ENCODE measurements at places on chromosomes 5 and 9. TPM values are rescaled to one million over a fixed set of nuclear protein-coding genes. Genes with fewer than 3 reads are reported as not detected.

The ARHGEF39 gene
- total RNA-seq: 0.75 TPM

The IRGM gene
- total RNA-seq: not detected

DNA sequence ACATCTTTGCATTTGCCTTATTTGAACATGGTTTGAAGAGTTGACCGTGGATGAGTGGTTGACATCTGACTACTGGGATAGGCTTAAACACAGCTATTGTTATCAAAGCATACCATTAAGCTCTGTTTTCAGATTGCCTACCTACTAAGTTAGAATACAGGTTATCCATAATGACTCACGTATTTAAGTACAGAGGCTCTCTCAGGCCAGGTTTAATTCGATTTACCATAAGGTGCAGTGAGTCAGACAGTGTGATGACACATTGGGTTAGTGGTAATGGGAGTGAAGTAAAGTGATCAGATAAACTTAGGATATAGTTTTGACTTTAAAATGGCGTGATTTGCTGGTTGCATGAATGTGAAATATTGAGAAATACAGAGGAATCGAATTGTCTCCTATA, 732.0 kb upstream of the CTNND2 start:
- no peaks in the 10 kb centered on the region for H3K4me1 ChIP-seq
- no peak overlapping the region for H3K27ac ChIP-seq
- H3K4me3 ChIP-seq: no peak overlapping the region
- no peak for DNase-seq
- no peaks in the 10 kb centered on the region for H3K36me3 ChIP-seq
- no peaks in the 10 kb centered on the region for H3K27me3 ChIP-seq

DNA sequence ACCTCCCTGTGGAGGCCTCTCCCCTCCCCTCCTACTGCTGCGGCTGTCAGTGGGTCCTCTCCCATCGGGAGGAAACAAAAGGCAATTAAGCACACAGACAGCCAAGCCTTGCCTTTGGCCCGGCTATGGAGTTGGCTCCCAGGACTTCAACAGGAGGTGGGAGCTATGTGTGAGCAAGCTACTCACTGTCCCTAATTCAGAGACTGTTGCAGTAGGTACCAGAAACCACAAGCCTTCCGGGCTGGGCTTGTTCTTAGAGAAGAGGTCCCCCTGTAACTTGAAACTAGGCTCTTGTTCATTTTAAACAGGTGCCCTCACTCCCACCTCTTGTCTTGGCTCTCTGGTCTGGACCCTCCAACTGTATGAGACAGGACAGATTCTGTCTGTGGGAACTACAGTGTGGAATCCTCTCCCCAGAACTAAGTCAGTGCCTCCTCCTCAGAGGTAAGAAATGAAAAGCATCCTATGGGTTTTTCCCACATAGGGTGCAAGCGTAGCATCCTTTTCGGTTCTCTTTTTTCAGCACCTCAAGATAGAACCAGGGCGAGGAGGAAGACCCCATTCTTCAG, 561.1 kb downstream of the EBF1 start:
- no peak overlapping the region for H3K4me3 ChIP-seq
- no peaks in the 10 kb centered on the region for H3K36me3 ChIP-seq
- H3K27me3 ChIP-seq: no peaks in the 10 kb centered on the region
- no peak for DNase-seq
- H3K27ac ChIP-seq: no peak overlapping the region

DNA sequence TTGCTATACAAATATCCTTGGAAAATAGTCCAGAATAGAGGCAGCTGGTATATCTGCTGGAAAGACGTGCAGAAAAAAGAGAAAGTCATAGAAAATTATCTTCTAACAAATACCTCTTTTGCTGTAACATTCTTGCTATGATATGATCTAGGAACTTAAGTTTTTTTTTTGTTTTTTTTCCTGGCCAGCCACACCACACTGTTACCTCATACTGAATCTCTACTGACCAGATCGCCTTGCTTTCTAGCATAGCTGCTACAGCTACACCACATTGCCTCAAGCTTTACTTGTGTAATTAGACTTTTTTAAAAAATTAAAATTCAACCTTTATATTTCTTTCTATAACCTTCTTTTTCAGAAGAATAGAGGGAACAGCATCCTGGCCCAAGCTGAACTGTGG, 142.2 kb upstream of the PRLR start:
- H3K4me1 ChIP-seq: no peaks in the 10 kb centered on the region
- no peak overlapping the region for H3K27ac ChIP-seq
- DNase-seq: no peak
- H3K27me3 ChIP-seq: no peaks in the 10 kb centered on the region
- H3K36me3 ChIP-seq: no peaks in the 10 kb centered on the region

Data from aorta (tissue), 5 donors.